Heart left ventricle (tissue), 16 donors: ENCODE measurements at places on chromosomes 1 and 21. TPM values are rescaled to one million over a fixed set of nuclear protein-coding genes. Genes with fewer than 3 reads are reported as not detected.

DNA sequence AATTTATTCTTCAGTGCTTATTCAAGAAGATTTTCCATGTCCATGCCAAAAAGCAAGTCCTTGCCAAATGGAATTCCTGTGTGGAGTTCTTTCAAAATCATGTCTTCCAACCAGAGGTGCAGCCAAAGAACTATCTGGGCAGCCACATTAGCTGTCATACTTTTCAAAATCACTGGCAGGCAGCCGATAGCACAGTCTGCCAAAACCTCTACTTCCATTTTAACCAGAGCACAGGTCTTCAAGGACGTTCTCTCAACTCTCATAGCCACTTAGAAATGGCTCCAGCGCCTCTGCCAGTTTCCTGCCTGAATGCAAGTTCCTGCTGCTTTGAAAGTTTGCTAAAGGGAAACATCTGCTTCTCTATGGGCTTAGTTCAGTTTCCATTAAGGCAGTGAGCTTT lies 975.7 kb upstream of the ADGRL4 start:
- DNase-seq = peak; percentile 84

CADM3 gene
- polyA plus RNA-seq = 2.1 TPM

DNA sequence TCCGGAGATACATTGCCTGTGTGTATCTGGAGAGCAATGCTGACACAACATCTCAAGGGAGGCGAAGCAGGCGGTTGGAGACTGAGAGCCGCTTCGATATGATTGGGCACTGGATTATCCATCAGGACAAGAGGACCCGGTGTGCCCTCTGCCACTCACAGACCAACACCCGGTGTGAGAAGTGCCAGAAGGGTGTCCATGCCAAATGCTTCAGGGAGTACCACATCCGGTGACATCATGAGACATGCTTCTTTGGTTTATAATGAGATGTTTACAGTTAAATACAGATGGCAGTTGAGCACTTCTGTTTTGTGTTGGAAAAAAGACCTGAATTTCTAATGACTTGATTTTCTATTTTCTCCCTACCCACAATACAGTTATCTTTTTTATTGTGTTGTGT lies 12.1 kb downstream of the PGBD2 start:
- no peak for DNase-seq

MTARC2 gene
- polyA plus RNA-seq = 17.3 TPM

GPR3 gene
- 3.7 TPM for polyA plus RNA-seq

GRCh38 chr1:91778964-91779363 lies 107.0 kb downstream of the TGFBR3 start:
- no peak for DNase-seq
